Globus pallidus (tissue), 1 donor: ENCODE measurements at places on chromosomes 11 and 22.

GRCh38 chr11:18699848-18700261 is 1.3 kb downstream of the TMEM86A start:
- peak; percentile 65 for DNase-seq

GRCh38 chr11:116649268-116649667 is 123.5 kb downstream of the BUD13 start:
- no peak for DNase-seq

GRCh38 chr11:578276-579035 is 2.2 kb downstream of the PHRF1 start:
- no peak for DNase-seq

- DNase-seq: no peak
Observed at GRCh38 chr22:49157529-49158339, 669.9 kb downstream of the BRD1 start.

GRCh38 chr11:108609682-108610081 is 16.1 kb upstream of the EXPH5 start:
- DNase-seq: no peak

DNA sequence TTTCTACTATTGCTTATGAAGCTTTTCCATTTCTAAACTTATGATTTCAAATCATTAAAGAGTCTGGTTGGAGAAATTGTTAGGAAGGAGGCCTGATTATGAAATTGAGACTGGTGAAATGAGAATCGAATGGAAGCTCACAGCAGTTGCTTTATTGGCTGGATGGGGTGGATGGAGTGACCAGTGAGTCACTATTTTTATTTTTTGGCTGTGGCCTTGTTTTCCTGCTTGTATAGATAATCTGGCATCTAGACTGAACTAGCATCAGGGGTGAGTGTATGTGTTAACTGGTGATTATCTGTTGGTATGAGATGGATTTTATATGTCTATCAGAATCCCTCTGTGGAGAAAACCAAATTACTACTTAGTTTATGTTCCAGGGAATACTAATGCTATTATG is 36.2 kb downstream of the UVRAG start:
- DNase-seq: no peak

DNA sequence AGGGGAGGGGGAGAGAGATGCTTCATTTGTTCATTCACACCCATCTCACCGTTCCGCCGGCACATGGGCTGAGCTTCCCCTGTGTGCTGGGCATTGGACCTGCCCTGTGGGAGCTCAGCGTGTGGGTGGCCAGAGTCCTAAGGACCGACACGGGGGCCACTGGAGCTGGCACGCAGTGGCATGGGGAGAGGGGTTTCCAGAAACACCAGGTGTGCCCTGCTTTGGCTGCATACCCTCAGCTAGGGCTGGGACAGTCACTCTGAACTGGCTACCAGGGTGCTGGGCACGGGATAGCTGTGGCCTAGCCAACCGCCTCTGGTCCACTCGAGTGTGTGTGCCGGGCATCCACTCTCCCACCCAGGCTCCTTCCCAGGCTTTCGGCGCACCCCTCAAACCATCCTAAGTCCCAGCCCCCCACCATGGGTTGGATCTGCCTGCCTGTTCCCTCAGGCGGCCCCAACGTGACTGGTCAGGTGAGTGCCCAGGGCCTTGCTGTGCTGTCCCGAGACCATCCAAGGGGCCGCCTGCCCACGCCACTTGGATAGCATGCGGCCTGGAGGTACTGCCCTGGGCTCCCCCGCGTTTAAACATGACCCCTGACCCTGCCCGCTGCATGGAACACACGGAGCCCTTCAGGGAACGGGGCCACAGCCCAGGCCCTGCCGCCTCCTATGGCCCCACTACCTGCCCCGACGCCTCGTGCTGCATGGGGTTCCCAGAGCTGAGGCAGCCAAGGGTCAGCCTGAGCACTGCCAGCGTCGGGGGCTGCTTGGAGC is 51.6 kb upstream of the LINC01488 start:
- no peak for DNase-seq

DNA sequence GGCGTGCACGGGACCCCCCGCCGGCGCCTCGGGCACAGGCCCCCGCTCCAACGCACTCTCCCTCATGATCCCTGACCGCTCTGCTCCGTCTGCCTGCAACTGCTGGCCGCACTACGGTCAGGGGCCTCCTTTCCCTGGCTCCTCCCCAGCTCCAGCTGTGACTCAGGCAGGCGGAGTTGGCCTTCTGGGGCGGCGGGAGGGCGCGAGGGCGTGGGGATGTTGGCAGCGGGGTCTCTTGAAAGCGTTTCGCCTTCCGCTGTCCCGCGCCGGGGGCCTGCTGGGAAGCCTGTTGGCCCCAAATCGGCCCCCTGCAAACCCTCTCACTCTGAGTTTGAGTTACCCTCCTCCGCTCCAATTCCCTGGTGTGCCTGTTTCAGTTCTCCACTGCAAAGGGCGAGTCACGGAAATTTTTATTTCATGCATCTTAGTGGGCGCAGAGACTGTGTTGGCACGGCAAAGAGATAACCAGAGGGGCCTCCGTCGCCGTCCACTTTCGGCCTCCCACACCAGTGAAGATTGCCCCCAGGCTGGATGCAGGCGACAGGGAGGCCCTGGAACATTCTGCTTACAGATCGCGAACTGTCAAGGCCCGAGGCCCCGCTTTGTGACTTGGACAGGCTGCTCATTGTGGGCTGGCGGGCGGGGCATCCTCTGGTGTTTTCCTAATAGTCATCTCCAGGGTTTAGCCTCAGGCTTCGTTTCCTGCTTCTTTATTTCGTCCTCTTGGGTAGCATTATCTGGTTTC is at the start of gene CAVIN3:
Gene CAVIN3 (minus strand): TSS at position 91 of the 745 bp plus-strand sequence. CDS start 25 bp downstream, at position 66.
- DNase-seq: no peak

- DNase-seq: peak; percentile 97
Observed at GRCh38 chr11:112903340-112903739, 57.9 kb upstream of the NCAM1 start.

- peak; percentile 70 for DNase-seq
Observed at GRCh38 chr11:119976805-119977560, 160.9 kb downstream of the TRIM29 start.

DNA sequence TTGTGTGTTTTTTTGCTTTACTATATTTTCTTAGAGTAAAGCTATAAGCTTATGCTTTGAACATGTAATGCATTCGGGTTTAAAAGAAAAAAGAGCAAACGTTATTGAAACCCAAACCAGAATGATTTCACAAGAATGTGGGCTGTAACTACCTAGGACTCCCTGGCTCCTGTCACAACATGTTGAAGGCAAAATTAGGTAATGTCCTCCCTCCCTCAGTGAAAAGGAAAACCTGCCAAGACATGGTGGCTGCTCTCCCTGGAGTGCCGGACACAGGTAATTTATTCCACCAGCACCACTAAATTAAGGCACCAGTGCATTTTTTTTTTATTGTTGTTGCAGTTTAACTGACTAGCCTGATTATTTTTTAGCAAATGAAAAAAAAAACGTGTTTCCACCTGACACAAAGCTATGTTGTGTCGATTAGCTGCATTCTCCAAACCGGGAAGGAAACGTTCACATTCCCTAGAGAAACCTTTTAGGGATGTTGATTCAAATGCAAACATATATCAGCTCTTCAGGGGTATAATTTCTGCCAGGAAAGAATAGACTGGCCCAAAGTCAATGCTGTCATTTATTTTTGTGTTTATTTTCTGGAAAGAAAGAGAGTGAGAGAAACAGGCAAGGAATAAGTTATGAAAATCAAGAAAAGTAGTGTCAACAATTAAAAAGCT is 134.6 kb downstream of the CCDC34 start:
- DNase-seq: no peak
